Kidney tubule cell (primary cell): ENCODE measurements at places on chromosomes 3 and 15.

GRCh38 chr3:122966045-122966444 lies 61.5 kb downstream of the SEMA5B start:
- no peak for DNase-seq

DNA sequence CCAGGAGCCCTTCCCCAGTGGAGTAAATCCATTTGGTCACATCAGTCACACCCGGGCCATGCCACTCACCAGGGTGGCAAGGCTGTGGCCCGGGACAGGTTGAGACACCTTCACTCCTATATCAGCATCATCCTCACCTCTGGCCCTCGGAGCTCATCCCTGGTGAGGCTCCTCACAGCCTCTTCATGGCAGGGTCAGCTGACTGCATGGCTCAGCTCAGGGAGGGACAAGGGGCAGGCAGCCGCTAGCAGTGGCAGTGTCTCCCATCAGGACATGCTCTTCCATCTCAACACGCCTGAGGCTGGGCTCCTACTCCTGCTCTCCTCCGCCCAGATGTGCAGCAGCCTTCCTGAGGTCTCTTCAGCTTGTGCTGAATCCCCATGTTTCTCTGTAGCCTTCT lies 26.4 kb upstream of the PARL start:
- DNase-seq, result no peak

DNA sequence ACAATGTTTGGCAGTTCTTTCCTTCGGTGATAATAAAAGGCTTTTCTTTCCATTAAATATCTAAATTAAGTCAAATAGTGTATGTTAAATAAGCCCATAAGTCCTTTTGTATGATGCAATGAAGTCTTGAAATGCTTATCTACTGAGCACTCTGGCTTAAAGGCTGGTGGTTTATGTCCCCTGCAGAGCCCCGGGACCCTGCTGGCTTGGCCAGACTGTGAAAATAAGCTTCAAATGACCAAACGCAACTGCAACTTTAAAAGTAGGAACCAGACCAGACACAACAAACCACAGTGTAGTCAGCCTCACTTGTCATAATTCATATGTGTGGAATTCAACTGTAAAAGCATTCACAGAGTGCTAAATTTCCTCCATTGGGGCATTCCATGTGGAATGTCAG lies 72.5 kb downstream of the FOXP1 start:
- peak; percentile 94 for DNase-seq

- peak; percentile 41 for DNase-seq
Observed at GRCh38 chr15:82183121-82184031, 79.2 kb downstream of the EFL1 start.

DNA sequence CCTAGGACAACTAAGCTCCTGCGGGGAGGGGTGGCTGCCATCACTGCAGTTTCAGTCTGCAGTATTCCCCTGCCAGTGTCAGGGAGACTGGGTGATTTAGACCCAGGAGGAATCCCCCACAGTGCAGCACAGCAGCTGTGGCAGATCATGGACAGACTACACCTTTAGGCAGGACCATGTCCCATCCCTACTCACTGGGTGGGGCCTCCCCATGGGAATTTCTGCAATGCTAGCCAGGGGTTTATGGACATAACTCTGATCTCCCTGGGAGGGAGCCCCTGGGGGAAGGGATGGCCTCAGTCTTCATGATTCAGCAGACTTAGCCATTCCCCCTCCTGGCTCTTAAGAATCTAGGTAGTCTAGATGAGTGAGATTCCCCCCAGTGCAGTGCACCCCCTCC lies 130.1 kb upstream of the STAC start:
- DNase-seq, result peak; percentile 12

DNA sequence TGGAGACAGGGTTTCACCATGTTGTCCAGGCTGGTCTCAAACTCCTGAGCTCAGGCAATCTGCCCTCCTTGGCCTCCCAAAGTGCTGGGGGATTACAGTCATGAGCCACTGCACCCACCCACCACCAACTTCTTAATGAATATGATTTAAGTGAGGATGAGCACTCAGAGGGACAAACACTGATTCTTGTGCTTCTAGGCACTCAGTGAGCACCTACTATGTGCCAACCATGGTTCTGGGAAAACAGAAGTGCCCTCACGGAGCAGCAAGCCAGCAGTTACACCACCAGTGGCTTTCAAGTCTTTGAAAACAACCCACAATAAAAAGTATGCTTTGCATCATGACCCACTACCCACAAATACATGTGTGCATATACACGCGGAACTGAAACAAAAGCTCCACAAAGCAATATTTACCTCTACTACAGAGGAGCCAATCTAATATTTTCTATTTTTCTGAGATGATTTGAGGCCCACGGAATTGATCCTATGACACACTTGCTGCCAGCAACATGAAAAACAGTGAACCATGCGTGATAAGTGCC lies 91.9 kb downstream of the MEGF11 start:
- no peak for DNase-seq

DNA sequence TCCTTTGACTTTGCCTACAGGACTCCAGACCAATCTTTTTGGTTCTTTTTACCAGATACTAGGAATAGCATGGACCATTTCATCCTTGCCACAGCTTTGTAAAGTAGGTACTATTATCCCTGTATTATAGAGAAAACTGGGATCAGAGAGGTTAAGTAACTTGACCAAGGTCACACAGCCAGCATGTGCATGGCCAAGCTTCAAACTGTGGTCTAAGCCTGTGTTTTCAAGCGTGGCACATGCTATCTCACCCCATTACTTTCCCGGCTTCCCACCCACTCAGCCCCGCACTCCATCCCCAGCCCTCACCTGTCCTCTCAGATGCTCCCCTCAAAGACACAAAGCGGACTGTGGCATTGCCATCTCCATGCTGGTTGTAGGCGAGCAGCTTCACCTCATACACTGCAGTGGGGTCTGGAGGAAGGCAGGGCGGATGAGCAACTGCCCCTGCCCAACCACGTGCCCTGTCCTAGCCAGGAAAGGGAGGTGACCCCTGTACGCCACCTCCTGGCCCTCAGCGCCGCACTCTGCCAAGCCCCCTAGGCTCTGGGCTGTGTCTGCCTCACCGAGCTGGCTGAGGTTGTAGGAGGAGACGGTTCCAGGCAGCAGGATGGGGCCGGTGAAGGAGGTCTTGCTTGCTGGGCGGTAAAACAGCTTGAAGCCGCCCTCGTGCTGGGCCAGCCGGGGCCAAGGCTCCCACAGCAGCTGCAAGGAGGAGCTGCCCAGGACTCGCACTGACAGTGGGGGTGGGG lies 25.7 kb downstream of the RNU5B-1 start:
- DNase-seq, result no peak

- no peak for DNase-seq
Observed at GRCh38 chr15:72820278-72820677, 36.7 kb upstream of the ADPGK start.

DNA sequence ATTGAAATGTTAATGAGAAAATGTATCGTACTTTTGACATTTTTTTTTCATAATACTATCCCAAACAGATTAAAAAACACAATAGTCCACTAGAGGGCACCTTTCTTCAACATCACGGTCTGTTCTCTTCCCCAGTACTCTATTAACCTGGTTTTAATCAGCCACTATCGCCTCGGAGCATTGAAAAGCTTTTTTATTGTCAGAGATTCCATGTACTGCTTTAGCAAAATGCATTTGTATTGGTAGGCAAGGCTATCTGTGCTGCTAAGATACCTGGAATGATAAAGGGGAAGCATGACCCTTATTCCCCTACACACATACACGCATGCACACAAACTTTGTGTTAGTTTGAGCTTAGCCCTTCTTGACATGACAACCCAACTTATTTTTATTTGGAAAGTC lies 160.1 kb upstream of the IL12A start:
- DNase-seq, result peak; percentile 61

GRCh38 chr15:61155741-61156700 lies 73.1 kb downstream of the RORA start:
- DNase-seq, result peak; percentile 44

DNA sequence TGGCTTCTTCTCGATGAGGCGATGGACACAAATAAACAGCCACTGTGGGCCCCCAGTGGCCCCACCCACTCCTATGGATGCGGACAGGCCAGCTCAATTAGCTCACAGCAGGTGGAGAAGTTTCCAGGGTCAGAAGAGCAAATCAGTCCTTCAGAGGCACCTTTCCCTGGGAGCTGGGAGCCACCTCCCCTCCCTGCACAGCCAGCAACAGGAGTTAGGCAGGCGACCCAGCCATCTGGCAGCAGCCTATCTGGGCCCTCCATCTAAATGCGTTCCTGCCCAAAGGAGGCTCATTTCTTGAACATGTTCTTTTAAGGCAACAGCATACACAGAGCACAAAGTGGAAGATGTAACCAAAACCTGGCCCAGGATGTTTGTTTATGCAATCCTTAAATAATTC lies 211.9 kb upstream of the ARRDC4 start:
- DNase-seq, result no peak

- no peak for DNase-seq
Observed at GRCh38 chr3:4827767-4828166, 151.5 kb upstream of the BHLHE40 start.

DNA sequence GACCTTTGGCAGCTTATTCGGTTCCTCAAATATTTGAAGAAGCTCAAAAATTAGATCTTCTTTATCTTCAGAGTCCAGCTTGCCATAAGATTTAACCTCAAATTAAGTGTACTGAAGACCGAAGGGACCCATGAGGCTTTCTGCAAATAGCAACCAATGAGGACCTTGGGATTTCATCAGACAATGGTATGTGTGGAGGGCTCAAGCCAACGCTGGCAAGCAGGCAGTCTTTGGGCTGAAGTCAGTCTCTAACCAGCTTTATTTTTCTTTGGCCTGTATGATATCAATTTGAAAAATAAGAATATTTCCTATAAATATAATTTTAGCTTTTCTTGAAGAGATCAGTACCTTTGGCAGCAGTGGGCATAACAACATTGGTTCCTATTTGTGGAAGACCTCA lies 692.7 kb downstream of the MCTP2 start:
- no peak for DNase-seq

GRCh38 chr3:134039161-134039862 lies 9.6 kb upstream of the SLCO2A1 start:
- DNase-seq, result peak; percentile 74

GRCh38 chr15:82118040-82118439 lies 72.2 kb upstream of the MEX3B start:
- no peak for DNase-seq

DNA sequence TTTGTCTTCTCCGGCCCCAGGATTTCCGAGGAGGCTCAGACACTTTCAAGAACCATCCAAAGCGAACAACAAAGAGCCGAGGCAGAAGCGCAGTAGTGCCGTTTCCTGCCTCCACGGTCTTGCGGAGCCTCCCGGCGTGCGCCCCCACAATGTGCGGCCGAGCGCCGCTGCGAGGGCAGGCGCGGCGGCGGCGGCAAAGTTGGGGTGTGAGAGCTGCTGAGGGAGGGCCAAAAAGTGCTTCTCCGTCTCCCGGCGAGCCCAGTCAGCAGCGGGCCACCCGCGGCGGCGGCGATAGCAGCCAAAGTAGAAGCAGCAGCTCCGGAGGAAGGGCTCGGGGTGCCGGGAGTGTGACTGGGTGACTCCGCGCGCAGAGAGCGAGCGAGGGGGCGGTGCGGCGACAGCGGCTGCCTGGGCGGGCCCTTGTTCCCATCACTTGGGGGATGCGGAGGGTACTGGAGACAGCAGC lies 749.1 kb downstream of the ROBO1 start:
- DNase-seq, result peak; percentile 58

DNA sequence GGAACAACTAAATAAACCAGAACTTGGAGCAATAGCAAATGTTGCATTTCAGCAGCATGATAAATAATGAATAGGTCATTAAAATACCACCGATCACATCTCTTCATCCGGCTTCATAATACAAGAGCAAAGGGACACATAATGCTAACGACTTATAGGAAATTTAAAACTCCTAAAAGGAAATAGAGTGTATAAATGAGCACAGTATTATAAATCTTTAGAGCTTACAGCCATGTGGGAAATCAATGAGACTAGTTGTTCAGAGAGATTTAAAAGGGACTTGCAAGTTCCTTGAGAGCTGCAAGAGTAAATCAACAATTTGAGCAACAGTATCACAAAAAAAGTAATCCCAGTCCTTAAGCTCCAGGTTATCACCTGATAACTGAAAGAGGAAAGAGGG lies 677.0 kb downstream of the PLOD2 start:
- DNase-seq, result no peak

- no peak for DNase-seq
Observed at GRCh38 chr3:150535204-150535603, 11.1 kb downstream of the SERP1 start.

- DNase-seq, result no peak
Observed at GRCh38 chr3:73465926-73466325, 158.8 kb downstream of the PDZRN3 start.

DNA sequence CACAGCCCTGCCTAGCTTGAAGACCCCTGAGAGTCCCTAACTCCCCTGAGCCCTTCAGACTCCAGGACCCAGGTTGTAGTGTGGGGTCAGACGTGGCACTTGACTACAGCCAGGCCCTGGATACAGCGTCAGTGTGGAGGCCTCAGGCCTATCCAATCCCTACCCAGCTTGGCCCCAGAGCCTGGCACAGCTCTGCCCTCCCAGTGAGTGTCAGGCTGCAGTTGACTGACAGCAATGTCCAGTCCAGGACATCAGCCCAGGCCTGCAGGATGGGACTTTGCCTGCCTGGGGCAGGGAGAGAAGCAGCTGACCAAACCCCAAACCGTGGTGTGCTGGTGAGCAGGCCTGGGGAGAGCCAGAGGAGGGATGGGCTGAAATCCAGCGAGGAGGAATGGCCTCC lies 27.3 kb downstream of the KLF13 start:
- peak; percentile 21 for DNase-seq

- no peak for DNase-seq
Observed at GRCh38 chr3:196321162-196321561, 3.1 kb upstream of the DYNLT2B start.

GRCh38 chr3:132556508-132557159 lies 40.4 kb upstream of the ACKR4 start:
- DNase-seq, result no peak

GRCh38 chr15:51004103-51004551 lies 90.6 kb downstream of the TNFAIP8L3 start:
- peak; percentile 76 for DNase-seq

- DNase-seq, result no peak
Observed at GRCh38 chr3:53809267-53809666, 37.0 kb downstream of the CHDH start.

- DNase-seq, result peak; percentile 47
Observed at GRCh38 chr3:155352900-155353490, 59.5 kb upstream of the STRIT1 start.

DNA sequence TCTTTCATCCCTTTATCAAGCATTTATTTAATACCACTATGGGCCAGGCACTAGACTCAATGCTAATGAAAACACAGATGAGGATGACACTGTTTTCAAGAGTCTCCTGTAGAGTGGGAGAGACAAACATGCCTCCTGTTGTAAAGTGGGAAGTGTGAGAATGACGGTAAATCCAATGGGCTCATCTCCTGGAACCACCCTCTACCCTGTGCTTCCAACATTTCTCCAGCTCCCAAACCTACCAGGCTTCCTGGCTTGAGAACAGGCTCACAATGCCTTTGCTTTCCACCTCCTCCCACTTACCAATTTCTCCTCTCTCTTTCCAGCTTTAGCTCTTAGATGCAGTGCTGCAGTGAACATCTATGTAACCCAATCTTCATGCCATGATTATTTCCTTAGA lies 54.1 kb upstream of the TBC1D23 start:
- no peak for DNase-seq
